ENCODE measurements at places on chromosomes 11 and 22.

DNA sequence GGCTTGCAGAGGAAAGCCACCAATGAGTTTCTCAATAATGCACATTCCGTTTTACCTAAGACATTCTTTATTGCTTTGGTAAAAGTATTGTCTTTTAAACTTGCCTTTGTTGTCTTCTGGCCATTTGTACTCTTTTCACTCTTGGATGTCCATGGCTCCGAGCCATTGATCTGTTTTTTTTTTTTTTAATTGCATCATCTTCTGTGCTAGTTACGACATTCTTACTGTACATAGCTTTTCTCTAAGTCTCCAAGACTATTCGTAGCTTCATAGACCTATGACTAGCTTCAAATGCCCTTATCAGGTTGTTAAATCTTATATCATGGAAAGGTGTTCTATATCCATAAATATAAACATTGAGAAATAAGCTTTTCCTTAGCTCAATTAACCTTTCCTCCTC lies 1522.6 kb downstream of the FAM181B start:
- DNase-seq: no peak

- no peak for DNase-seq
Observed at GRCh38 chr11:2148595-2148994, 9.4 kb upstream of the IGF2 start.

DNA sequence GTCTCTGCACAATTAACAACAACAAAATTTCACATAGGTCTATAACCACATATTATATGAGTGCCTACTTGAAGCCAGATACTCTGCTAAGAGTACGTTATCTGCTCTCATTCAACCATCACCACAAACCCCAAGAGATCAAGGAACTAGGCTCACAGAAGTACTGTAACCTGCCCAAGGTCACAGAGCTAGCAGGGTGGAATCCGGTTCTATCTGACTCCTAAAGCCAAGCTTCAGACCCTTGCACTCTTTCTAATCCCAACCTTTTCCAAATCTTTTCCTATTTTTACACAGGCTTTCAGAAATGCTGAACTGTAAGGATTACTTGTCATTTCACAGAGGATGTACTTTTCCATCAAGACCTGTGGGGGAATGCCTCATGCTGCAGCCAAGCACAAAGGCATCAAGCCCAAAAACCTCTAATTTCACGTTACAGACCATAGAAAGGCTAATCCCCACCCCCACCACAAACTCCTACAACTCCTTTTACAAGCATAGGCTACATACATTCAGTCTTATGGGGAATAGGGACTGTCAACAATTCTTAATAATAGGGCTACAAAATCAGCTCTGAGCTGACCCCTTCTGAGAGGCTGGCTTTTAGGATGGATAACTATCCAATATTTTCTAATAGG lies 927 bp downstream of the PRCP start:
- no peak for DNase-seq

- no peak for DNase-seq
Observed at GRCh38 chr11:65002706-65003105, 5.9 kb upstream of the BATF2 start.

DNA sequence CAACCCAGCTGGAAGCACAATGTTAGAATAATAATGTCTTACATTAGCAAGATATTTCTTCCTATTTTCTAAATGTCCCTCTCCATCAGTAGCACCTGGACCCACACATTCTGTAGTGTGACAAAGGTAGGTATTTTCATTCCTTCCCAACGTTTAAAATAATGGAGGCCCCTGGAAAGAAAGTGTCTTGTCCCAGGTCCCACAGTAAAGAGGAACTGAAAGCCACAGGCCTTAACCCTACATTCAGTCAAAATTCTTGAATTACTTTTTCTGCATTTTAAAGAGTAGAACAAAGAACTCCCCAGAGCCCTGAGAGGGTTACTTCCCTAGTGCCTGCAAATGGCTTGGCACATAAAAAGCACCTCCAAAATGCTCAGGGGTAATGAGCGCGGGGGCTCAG lies 26.3 kb downstream of the OPCML start:
- no peak for DNase-seq
